ENCODE measurements at places on chromosomes 12 and 14.

GRCh38 chr12:19654650-19655376 is 215.5 kb downstream of the AEBP2 start:
- H3K4me1 ChIP-seq: no peaks in the 10 kb centered on the region
- no peaks in the 10 kb centered on the region for H3K27me3 ChIP-seq
- DNase-seq: no peak

DNA sequence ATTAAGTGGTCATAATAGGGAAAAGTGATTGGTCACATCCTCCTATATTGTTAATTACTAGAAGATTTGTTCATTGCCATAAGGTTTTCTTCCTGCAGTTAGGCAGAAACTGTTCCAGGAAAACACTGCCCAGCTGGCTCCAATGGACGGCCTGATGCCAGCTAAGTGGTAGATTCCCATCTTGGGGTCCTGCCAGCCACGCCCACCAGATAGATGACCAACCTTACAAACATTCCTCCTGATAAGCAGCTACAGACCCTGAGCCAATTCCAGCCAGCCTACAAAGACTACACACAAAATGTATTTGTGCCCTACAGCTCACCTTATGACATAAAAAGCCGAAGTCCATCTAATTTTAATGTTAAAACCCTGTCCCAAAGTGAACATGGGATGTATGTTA is 685.9 kb upstream of the USP15 start:
- no peak overlapping the region for H3K4me3 ChIP-seq
- no peaks in the 10 kb centered on the region for H3K4me1 ChIP-seq
- no peaks in the 10 kb centered on the region for H3K36me3 ChIP-seq
- H3K27ac ChIP-seq: no peak overlapping the region

DNA sequence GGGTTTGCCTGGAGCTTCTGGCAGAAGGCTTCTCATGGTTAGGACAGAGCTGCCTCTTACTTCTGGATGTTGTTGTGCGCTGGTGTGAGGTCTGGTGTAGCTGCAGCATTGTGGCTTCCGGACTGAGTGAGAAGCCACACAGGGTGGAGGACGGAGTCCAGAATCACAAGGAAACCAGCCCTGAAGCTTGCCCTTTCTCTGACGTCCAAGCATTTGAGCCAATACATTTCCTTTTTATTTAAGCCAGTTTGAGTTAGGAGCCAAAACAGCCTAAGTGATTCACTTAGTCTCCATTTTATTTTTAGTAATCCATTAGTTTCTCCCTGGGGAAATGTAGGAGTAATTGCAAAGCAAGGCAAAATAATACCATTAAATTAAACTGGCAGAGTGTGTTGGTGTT is 402.4 kb upstream of the RGS6 start:
- H3K4me3 ChIP-seq: no peak overlapping the region
- H3K27me3 ChIP-seq: no peaks in the 10 kb centered on the region
- no peaks in the 10 kb centered on the region for H3K36me3 ChIP-seq
- no peak for DNase-seq

- DNase-seq: no peak
- no peak overlapping the region for H3K4me3 ChIP-seq
- peaks cover 34% of the 10 kb centered on the region for H3K4me1 ChIP-seq
- no peaks in the 10 kb centered on the region for H3K36me3 ChIP-seq
- peaks cover 35% of the 10 kb centered on the region for H3K27me3 ChIP-seq
These were observed 6.4 kb downstream of the FOXA1 start for GRCh38 chr14:37588667-37588955.

DNA sequence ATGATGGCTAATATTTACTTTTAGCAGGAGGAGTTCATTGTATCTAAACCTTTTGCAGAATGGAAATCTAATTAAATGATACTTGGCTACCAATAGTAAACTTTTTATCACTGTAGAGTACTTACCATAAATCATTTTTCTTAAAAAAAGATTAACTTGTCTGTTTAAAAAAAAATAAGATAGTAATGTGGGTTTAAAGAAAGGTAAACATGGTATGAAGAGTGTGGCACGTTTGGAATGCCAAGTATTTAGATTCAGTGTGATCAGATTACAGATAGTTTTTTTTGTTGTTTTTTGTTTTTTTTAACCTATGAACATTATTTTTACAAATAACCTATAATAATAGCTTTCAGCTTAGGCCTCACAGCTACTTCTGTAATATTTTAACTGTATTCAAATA is 25.8 kb downstream of the KTN1 start:
- H3K36me3 ChIP-seq: peaks cover 10% of the 10 kb centered on the region
- no peak overlapping the region for H3K4me3 ChIP-seq
- H3K27me3 ChIP-seq: no peaks in the 10 kb centered on the region
- H3K27ac ChIP-seq: no peak overlapping the region
- DNase-seq: no peak

- H3K27ac ChIP-seq: no peak overlapping the region
- no peak overlapping the region for H3K4me3 ChIP-seq
- no peak for DNase-seq
- peaks cover 50% of the 10 kb centered on the region for H3K36me3 ChIP-seq
These were observed 56.2 kb upstream of the VPS33A start for GRCh38 chr12:122322501-122322900.

DNA sequence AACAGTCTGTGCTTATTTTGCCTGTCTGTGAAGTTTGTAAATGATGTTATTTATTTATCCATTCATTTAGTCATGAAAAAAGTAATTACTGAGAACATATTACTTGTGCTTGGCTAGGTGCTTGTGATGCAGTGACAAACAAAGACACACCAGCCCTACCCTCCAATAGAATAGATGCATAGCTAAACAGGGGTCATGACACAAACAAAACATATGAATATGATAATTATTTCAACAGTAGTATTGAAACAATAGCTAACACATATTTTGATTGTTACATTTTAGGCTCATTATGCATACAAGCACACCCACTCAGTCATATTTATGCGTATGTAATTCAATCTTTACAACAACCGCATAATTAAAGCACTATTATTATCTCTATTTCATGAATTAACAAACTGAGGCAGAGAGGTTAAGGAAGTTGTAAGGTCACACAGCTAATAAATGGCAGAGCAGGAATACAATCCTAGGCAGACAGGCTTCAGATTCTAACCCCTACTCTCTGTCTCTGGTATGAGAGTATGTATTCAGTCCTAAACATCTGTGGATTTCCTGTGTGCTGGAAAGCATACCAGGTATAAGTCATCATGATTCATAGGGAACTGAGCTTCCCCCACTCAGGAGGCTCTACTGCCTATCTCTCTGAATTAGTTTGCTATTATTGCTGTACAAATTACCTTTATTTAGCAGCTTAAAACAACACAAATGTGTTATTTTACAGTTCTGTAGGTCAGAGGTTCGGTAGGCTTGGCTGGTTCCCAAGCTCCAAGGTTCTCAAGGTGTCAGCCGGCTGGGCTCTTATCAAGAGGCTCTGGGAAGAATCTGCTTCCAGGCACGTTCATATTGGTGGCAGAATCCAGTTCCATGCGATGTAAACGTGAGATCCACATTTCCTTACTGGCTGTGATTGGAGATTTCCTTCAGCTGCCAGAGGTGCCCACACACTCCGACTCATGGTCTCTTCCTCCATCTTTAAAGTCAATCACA is 509.4 kb downstream of the GALC start:
- no peak overlapping the region for H3K27ac ChIP-seq

DNA sequence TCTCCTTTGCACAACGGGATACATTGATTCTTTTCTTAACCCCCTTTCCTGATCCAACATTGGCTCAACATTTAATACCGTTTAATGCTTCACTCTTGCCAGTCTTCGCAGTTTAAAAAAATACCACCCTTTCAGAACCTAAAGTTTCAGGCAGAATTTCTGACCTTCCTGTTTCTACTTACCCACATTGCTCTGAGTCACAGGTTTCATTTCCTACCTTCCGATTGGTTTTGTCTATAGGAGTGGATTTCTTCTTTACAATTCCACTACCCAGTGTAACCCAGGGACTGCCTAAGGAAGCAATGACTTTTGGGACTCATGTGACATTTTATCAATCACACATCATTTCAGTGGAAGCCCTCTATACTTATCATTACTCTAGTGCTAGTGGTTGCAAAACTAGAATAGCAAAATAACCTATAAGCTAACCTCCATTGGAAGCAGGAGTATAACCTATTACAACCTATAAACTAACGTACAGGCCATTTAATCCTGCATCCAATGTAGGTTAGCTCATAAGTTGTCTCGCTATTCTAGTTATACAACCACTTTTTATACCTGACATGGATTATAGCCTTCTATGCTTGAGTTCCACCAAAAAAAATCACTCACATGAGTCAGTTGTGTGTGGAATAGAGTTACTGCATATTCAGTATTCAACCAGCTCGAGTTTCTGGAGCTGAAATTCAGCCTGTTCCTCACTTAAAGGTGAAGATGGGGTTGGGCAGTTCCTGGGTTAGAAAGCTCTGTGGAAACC is 64.9 kb upstream of the KITLG start:
- no peak overlapping the region for H3K27ac ChIP-seq
- H3K4me1 ChIP-seq: peaks cover 6% of the 10 kb centered on the region
- H3K27me3 ChIP-seq: no peaks in the 10 kb centered on the region
- H3K36me3 ChIP-seq: no peaks in the 10 kb centered on the region
- H3K4me3 ChIP-seq: no peak overlapping the region

GRCh38 chr12:33223956-33224355 is 215.7 kb downstream of the SYT10 start:
- no peak for DNase-seq
- H3K4me3 ChIP-seq: no peak overlapping the region
- no peaks in the 10 kb centered on the region for H3K27me3 ChIP-seq
- H3K36me3 ChIP-seq: no peaks in the 10 kb centered on the region
- no peak overlapping the region for H3K27ac ChIP-seq
- no peaks in the 10 kb centered on the region for H3K4me1 ChIP-seq

DNA sequence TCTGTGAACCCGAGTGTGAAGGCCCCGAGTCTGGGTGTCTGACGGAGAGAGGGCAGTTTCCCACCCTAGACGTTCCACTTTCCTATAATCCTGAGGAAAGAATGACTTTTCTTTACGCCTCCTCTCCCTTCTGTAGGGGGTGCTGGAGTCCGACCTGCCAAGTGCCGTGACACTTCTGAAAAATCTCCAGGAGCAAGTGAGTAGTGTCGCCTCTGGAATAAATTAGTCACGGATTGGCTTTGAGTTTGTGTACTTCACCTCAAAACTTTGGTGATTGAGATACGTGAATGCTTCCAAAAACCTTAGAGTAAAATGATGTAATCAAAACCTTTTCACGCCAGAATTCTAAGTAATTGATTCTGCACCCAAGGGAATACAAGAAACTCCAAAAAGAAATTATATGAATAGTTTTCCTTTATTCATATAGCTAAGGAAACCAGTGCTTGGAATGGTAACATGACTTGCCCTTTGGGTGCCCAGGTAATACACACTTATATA is 452 bp downstream of the NGDN start:
- no peaks in the 10 kb centered on the region for H3K36me3 ChIP-seq
- peak overlapping the region; percentile 85 for H3K4me3 ChIP-seq
- H3K27me3 ChIP-seq: no peaks in the 10 kb centered on the region
- H3K4me1 ChIP-seq: peaks cover 10% of the 10 kb centered on the region

DNA sequence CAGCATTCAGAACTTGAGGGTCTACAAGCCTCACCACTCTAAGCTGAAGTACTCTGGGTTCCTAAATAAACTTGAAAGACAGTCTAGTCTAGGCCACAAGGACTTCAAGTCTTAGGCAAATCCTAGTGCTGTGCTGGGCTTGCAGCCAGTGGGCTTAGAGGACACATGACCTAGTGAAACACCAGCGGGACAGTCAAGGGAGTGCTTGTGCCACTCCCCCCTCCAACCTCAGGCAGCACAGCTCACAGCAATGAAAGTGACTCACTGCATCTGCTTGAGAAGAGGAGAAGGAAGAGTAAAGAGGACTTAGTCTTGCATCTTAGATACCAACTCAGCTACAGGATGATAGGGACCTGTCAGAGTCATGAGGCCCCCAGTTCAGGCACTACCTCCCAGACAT is 438.1 kb downstream of the IPO8 start:
- DNase-seq: no peak
- H3K27me3 ChIP-seq: no peaks in the 10 kb centered on the region
- no peaks in the 10 kb centered on the region for H3K4me1 ChIP-seq
- no peaks in the 10 kb centered on the region for H3K36me3 ChIP-seq
- no peak overlapping the region for H3K27ac ChIP-seq

DNA sequence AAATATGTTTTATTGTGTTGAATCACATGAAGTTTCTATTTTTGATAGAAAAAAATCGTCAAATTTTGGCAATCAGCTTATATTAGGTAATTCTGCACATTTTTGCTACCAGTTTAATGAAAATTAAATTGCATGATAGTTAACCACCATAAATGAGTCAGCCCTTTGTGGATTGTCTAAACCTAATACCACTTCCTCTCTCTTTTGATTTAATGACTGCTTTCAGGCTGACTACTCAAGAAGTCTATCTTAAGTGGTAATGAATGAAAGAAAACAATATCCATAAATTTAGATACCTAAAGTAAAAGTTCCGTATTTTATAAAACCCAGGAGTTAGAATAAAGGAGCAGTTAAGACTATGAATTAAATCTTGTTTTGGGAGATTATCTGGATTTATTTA is 450.5 kb downstream of the TMEM117 start:
- no peak overlapping the region for H3K27ac ChIP-seq
- H3K4me1 ChIP-seq: peaks cover 7% of the 10 kb centered on the region
- no peak for DNase-seq
- no peaks in the 10 kb centered on the region for H3K27me3 ChIP-seq
- no peak overlapping the region for H3K4me3 ChIP-seq

DNA sequence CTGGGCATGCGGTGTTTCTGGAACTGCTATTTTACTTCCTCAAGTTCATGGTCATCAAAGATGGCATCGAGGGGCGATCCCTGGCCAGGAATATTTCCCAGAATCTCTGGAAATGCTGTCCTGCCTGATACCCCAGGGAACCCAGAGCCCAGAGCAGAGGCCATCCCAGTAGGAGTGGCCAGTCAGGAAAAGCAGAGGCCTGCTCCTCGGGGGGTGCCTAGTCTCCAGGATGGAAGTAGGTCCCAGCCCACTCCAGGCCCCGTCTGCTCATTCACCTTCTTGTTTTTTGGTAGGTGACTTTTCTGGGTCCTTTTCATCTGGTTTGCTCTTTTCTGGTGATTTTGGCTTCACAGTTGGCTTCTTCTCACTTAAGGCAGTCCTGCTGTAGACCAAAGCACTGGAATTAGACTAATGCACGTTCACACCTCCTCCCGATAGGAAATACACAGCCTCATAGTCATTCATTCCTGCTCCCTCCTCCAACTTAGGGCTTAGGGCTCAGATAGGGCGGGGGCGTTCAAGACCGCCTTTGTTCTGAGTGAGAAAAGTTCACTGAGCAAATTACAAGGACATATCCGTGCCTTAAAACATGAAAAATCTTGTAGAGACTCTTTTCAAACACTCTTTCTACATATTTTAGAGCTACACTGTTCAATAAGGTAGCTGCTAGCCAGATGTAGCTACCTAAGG is 51.1 kb downstream of the TRAFD1 start:
- H3K27me3 ChIP-seq: no peaks in the 10 kb centered on the region
- peaks cover 67% of the 10 kb centered on the region for H3K36me3 ChIP-seq
- H3K4me1 ChIP-seq: no peaks in the 10 kb centered on the region
- H3K4me3 ChIP-seq: no peak overlapping the region

DNA sequence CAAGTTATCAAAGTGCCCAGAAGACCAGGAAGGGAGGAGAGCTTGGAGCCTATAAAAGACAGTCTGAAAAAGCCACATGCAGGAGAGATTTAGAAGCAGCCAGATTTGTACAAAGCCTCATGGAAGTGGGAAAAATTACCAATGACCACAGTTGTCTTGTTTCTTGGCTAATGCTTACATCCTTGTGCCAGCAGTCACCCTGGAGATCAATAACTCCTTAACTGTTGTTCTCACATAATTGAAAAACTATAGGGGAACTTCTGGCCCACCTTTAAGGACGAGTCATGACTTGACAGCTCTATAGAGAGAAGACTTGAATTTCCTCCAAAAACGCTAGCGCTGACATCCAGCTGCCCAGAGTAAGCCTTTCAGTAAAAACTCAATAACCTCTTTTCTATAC is 313.1 kb downstream of the GALC start:
- no peak overlapping the region for H3K27ac ChIP-seq
- H3K4me1 ChIP-seq: no peaks in the 10 kb centered on the region
- H3K27me3 ChIP-seq: no peaks in the 10 kb centered on the region
- no peak for DNase-seq
- H3K4me3 ChIP-seq: no peak overlapping the region
- no peaks in the 10 kb centered on the region for H3K36me3 ChIP-seq
